ENCODE measurements at places on chromosomes 2 and 18.

- no peak for DNase-seq
Observed at GRCh38 chr2:64753399-64753798, 99.7 kb upstream of the SERTAD2 start.

GRCh38 chr2:86068136-86068588 is 37.5 kb downstream of the POLR1A start:
- DNase-seq, result no peak

DNA sequence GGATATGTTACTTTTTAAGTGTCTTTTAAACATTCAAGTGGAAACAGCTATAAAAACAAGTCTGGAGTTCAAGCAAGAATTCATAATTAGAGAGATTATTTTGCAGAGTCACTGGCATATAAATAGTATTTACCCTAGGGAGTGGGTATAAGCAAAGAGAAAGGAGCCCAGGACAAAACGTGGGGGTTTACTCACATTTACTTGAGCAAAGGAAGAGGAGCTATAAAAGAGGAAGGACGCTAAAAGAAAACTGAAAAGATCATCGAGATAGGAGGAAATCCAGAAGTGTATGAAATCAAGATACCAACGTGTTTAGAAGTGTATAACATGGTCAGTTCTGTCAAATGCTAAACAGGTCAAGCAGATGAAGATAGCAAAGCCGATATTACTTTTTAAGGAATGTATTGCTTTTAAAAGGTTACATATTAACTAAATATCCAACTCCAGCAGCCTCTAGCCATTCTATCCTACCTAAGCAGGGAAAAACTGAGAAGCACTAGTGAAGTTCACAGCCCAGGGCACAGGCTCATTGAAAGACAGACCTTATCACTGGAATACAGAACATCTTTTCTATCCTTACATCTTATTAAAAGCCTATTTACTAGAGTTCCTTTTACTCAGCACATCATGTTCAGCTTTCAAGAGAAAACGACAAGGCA is 8.6 kb downstream of the KANSL1L start:
- no peak for DNase-seq

DNA sequence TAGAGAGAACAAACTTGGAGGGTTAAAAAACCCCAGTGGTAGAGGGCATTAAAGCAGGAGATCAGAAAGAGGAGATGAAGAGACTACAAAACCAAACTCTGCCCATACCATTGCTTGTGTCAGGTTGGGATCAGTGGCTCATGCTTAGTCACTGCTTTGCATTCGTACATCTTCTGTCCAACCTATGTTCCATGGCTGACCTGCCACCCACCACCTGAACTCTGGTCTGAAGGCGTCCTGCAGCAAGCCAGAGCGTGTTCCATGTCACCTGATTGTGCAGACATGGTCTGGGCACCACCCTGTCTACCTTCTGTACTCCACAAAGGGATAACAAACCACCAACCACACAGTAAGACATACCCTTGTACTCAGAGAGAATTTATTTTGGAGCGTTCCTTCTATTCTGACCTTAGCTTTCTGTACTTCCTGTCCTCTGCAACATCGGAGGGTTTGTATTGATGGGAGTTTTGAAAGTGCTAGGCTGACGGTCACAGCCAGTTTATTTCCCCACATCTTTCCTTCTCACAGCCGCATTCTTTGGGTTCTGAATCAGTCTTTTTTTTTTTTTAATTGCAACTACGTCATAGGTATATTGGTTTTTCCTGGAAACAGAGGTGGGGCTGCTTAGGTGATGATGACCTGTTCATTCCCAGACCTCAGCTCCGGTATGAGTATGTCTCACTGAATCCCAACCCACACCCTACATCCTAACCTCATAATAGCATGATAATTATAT is 88.3 kb downstream of the SOWAHC start:
- DNase-seq, result no peak

- peak; percentile 6 for DNase-seq
Observed at GRCh38 chr2:25168256-25169072, at the start of gene POMC. TSS of gene POMC (minus strand) at chr2:25168580. CDS start at chr2:25164772, 3,808 bp downstream.

DNA sequence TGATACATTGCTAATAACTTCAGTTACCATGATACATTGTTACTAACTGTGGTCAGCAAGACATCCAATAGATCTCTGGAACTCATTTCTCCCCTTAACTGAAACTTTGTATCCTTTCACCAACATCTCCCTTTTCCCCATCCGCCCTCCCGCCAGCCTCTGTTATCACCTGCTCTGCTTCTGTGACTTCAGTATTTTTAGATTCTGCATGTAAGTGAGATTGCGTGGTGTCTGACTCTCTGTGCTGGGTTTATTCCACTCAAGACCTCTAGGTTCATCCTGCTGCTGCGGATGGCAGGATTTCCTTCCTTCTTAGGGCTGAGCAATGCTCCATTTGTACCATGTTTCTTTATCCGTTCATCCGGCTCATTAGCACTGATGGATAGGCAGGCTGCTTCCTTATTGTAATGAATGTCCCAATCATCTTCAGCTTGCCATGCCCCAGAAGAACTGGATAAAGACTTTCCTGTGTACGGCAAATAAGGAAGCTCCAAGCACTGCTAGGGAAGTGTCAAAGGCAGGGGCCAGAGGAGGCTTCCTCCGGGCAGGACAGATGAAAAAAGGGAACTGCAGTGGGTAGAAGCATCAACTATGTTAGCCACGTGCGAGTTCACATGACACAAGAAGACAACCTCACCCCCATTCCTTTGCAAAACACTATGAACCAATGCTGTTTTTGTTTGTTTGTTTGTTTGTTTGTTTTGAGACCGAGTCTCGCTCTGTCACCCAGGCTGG is 113.4 kb downstream of the EIPR1 start:
- DNase-seq, result no peak

DNA sequence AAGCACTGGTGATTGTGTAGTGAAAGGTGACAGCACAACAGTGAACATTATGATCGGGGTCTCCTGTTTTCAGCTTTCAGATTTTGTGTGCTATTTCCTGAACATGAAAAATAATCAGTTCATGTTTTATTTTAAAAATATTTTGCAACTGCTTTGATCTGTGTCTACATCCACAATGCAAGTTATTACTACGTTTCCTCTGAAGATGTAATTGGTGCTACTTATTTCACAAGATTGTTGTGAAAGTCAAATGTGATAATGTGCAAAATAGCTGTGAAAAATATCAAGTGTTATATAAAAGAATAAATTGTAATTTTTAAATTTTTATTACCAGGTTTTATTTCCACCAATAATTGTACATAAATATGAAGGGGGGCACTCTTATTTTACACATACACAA is 6.1 kb upstream of the GCA start:
- no peak for DNase-seq

- peak; percentile 10 for DNase-seq
Observed at GRCh38 chr2:173355132-173355865, 627 bp downstream of the CDCA7 start.

GRCh38 chr2:218022131-218022850 is 19.5 kb upstream of the TNS1 start:
- DNase-seq, result no peak

DNA sequence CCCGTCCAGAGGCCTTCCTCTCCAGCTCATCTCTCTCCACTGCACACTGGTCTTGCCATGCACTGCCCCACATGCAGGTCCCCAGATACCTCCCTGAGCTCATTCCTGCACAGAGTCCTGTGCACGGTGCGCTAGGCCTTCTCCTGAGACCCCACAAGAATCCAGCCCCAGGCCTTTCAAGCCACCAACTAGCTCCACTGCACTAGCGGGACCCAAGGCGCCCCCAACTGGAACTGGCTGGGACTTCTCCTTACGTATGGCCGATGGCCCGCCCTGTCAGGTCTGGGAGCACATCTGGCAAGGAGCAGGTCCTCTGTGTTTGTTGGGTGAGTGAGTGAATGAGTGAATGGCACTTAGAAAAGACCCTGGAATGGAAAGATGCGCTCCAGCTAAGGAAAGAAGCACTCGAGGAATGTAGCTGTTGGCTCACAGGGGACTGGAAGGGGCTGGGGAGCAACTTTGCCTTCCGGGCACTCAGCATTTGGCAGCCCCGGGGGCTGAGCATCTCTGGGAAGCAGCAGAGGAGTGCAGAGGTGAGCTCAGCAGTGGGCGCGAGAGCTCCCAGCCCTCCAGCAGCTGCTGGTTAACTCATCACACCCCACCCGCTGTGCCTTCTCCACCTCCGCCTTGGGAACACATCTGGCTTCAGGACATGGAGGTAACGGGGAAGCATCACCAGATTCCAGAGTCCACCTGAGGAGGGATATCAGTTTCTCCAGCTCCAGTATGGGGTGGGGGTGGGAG is 223.1 kb downstream of the GLI2 start:
- DNase-seq, result no peak

DNA sequence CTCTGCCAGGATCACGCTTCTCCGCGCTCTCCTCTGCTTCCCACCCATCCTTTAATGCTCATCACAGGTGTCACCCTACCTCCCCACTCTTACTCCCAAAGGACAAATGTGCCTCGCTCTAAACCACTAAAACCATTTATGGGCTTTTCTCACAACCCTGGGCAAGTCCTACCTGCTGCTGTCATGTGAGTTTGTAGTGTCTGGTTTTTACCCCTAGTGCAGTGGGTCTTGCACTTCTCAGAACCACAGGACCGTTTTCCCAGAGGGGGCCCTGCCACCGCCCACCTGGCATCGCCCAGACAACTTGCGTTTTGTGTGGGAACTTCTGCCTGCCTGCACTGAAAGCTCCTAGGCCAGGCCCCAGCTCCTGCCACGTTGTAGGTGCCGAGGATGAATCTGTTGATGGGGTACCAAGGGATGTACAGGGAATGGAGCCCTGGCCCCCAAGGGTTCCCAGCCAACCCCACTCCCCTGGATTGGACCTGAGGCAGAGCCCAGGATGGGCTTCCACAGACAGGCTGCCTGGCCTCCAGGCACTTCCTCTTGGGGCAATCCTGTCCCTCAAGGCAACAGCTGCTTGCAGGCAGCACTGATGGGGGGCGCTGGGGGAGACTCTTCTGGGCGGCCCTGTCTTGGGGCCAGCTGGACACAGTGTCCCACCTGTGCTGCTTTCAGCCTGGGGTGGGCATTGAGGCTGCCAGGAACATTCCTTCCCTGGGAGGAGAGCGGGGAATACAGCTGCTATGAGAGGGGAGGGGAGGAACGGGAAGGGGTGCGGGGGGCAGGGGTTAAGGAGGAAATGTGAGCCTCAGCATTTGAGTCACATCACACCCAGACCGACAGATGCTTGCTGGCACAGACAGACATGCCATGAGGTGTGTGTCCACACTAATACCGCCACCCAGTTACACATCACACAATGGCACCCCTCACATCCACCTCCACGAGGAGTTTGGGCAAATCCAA is 176.3 kb downstream of the ZFP36L2 start:
- no peak for DNase-seq

- DNase-seq, result no peak
Observed at GRCh38 chr18:10317864-10318690, 136.4 kb upstream of the APCDD1 start.

- no peak for DNase-seq
Observed at GRCh38 chr2:12484536-12485115, 232.1 kb upstream of the TRIB2 start.

- no peak for DNase-seq
Observed at GRCh38 chr2:42314892-42315468, 46.0 kb downstream of the COX7A2L start.

- no peak for DNase-seq
Observed at GRCh38 chr2:226378753-226379705, 420.6 kb downstream of the IRS1 start.

DNA sequence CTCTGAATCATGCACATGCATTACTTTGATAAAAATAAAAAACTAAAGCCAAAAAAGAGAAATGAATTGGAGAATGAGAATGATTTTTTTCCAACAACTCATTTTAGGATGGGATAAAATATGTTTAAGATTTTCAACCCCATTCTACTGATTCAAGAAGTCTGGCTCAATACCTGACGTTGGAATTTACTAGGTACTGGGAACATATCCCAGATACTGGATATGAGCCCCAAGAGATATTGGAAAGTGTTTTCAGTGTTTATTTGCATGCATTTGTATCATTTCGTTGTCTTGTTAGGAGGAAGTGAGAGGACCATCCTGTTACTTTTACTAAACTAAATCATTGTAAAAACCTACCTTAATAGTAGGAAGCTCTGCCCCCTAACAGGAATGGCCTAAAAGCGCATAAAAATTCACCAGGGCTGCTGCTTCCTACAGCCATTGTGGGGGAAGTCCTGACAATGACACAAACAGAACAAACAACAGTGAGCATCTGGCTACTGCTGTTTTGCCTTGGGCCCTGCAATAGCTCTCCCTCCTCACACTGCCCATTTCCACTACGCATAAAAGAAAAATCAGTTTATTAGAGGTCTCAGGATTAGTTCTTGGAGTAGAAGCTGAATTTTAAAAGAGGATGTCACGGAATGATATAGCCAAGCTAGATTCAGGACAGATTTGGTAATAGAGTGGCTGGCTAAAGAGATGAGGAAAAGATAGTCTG is 35.2 kb downstream of the ANKAR start:
- no peak for DNase-seq

Measured in stimulated activated CD8-positive, alpha-beta memory T cell treated with anti-CD3 and anti-CD28 coated beads, Interleukin-15, amount 100 ng/mL, for 24 hours (primary cell).